ENCODE measurements at places on chromosomes 7 and 10. TPM values are rescaled to one million over a fixed set of nuclear protein-coding genes. Genes with fewer than 3 reads are reported as not detected.

The CDC14C gene
- not detected for total RNA-seq

The PRSS37 gene
- not detected for total RNA-seq

The DMTF1 gene
- 116 TPM for total RNA-seq

The MYO1G gene
- 0.27 TPM for total RNA-seq

The SPDYE2B gene
- total RNA-seq = not detected

The LZTS2 gene
- 52.3 TPM for total RNA-seq

The ZNF467 gene
- total RNA-seq = 4.5 TPM

The BMPER gene
- 0.50 TPM for total RNA-seq

The DNA2 gene
- 29.1 TPM for total RNA-seq

The STK31 gene
- total RNA-seq = not detected

The IFIT3 gene
- total RNA-seq = 4.3 TPM

The GRID1 gene
- not detected for total RNA-seq

The UNC5B gene
- 14.5 TPM for total RNA-seq

The NRAP gene
- not detected for total RNA-seq

The ATOH7 gene
- not detected for total RNA-seq

The ANKRD61 gene
- total RNA-seq = 0.22 TPM

The GPR85 gene
- 0.53 TPM for total RNA-seq

The VWDE gene
- 0.50 TPM for total RNA-seq

The VSTM4 gene
- total RNA-seq = 0.27 TPM

The SLC35G1 gene
- 5.6 TPM for total RNA-seq

The FAM20C gene
- total RNA-seq = 15.1 TPM

The OR2A7 gene
- 0.27 TPM for total RNA-seq

The PRR15 gene
- total RNA-seq = 2.0 TPM

The FAM24B gene
- 14.1 TPM for total RNA-seq

The KLF6 gene
- 146 TPM for total RNA-seq

The CPEB3 gene
- total RNA-seq = 2.0 TPM

The BTBD16 gene
- not detected for total RNA-seq

The THSD7A gene
- total RNA-seq = 24.7 TPM

The NUTM2B gene
- total RNA-seq = 0.27 TPM

The ANK3 gene
- total RNA-seq = 9.2 TPM

The PLAC9 gene
- total RNA-seq = 4.9 TPM

The HKDC1 gene
- total RNA-seq = 0.93 TPM

The GPC2 gene
- 3.9 TPM for total RNA-seq

The CDNF gene
- total RNA-seq = 0.65 TPM

The ZNF365 gene
- total RNA-seq = 2.2 TPM

The AKR1C1 gene
- 7.2 TPM for total RNA-seq

The SLC26A3 gene
- not detected for total RNA-seq
